ENCODE measurements at places on chromosomes 16 and 17. TPM values are rescaled to one million over a fixed set of nuclear protein-coding genes. Genes with fewer than 3 reads are reported as not detected.
A peak's percentile ranks its signal among the peaks of the same experiment; 100 is the strongest.

BAHCC1 gene
- 0.10 TPM for total RNA-seq

DNASE1L2 gene
- 0.63 TPM for total RNA-seq

C1QTNF1 gene
- total RNA-seq: 0.31 TPM

EVI2A gene
- total RNA-seq: 24.5 TPM

PRSS36 gene
- total RNA-seq: 0.24 TPM

DNA sequence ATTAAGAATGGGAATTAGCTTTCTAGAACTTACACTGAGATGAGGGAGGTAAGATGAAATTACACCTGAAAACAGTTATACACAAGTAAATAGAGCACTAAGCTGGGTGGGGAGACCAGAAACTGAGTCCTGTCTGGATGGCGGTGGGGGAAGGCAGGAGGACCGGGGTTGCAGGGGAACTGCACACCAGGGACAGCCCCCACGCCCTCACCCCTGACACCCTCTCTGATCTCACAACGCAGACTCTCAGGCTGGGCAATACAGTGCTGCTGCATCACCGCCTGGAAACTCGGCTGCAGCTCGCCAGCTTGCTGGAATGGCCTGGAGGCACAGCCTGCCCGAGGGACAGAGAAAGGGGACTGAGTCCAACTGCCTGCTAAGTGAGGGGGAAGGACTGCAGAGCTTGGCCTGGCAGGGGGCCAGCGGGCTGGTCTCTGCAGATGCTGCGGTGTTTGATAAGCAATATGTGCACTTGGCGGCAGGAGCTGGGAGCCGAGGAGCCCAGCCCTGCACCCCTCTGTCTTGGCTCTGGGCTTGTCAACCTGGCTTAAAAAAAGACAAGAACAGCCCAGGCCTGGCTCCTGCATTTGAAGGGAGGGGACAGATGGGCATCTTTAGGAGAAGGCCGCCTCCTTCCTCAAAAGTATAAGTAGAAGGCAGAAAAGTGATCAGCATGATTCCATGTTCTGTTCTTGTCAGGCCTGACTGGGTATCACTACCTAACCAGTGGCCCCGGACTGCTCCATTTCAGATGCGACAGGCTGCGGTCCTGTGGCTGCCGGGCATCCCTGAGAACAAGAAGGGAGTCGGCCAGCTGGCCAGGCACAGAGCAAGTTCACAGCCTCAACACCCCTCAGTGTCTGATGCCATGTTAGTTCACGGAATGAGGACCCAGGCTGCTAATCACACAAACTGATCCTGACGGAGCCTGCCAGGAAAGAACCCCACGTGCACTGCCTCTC lies 30.2 kb downstream of the SPHK1 start:
- no peak for DNase-seq

- no peak for DNase-seq
Observed at GRCh38 chr16:15686287-15686686, 36.2 kb downstream of the NDE1 start.

GRCh38 chr16:4180511-4180910 lies 61.4 kb downstream of the SRL start:
- no peak for DNase-seq

DNA sequence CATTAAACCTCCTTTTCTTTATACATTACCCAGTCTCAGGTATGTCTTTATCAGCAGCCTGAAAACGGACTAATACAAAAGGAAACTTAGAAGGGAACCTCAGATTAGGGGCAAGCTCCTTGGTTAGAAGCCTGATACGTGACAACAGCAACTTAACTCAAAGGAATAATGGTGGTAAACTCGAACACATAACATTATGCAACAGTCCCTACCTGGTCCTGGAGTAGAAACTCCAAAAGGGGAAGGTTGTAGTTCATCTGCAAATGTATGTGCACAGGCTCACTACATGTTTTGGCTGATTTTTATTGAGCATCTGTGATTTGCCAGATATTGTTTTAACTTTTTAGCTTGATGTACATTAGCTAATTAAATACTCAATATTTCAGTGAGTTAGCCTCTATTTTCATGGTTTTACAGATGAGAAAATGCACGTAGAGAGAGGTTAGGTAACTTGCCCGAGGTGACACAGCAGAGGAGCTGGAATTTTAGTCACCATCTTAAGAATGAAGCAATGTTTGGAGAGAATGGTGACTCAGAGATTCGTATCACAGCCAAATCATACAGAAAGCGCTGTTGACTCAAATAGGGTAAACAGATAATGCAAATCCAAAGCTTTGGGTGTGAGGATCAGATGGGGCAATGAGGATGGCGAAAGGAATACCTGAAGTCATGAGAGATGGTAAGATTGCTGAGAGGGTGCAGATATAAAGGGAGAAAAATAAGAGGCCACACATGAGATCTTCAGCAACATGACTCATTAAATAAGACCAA lies 194.9 kb upstream of the RBFOX1 start:
- DNase-seq: no peak

DNA sequence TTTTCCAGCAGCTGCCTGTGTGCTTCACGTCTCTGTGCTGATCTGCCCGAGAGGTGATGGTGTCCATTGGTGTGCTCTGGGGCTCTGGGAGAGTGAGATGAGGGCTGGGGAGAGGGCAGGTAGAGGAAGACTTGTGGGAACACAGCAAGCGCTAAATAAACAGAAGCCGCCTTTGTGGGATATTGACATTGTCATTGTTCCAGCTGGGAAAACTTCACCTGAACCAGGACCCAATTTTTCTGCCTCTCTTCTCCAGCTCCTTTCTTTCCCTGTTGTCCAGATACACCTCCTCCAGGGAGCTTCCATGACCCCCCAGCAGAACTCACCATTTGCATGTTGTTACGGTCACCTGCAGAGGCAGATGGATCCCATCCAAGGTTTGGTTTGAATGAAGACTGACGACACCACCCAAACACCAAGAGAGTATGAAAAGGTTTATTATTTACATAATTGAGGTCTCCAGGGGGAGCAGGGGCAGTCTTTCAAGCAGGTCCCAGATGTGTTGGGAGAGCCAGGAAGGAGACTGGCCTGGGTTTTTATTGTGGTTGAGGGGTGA lies 3.6 kb upstream of the ITGA3 start:
- no peak for DNase-seq

DNA sequence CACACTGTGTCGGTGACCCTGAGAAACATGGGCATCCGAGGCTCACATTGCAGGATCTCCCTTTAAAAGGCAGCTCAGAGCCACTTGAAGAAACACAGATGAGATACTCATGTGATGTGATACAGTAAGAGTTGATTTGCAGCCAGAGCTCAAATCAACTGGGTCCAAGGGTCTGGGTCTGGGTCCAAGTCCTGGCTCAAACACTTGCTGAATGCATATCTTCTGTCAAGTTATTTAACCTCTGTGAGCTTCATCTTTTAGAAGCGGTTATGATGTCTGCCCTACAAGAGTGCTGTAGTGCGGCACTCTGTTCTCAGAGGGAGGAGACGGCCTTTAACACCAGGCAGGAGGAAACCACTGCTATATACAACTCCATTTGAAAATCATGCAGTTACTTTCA lies 6.4 kb downstream of the KRT38 start:
- no peak for DNase-seq

DNA sequence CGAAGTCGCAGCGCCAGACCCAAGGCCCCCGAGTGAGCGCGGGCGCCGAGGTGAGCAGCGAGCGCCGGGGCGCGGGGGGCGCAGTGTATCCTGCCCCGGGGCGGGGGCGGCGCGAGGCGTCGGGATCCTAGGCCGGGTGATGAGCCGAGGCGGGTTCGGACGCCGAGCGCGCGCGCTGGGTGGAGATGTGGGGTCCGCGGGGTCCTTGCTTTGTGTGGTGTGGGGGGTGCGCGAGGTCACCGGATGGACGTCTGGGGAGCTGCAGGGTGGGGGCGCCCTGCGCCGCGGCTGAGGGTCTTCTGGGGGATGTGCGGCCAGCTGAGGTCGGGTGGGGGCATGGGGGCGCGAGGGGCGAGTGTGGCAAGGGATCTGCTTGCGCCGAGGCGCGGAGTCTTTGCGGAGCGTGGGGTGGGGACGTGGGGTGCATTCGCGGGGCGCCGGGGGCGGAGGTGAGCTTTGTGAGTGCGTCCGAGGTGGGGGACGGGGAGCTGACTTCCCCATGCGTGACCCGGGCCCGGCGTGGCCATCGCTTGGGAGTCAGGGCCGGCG lies 560 bp downstream of the RAI1 start:
- peak; percentile 43 for DNase-seq

DNA sequence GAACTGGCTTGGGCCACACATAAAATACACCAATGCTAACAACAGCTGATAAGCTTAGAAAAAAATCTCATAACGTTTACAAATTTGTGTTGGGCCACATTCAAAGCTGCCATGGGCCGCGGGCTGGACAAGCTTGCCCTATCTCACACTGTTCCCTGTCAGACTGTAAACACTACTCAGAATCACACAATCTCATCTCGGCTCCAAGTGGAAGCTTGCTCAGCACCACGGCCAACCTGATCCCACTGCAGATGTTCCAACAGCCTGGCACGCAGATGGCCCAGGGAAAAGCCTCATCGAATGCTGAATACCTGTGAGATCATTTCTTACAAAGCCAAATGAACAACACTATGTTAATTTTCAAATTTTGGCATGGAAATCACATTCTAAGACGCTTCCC lies 125.8 kb downstream of the ANKRD11 start:
- no peak for DNase-seq

DNA sequence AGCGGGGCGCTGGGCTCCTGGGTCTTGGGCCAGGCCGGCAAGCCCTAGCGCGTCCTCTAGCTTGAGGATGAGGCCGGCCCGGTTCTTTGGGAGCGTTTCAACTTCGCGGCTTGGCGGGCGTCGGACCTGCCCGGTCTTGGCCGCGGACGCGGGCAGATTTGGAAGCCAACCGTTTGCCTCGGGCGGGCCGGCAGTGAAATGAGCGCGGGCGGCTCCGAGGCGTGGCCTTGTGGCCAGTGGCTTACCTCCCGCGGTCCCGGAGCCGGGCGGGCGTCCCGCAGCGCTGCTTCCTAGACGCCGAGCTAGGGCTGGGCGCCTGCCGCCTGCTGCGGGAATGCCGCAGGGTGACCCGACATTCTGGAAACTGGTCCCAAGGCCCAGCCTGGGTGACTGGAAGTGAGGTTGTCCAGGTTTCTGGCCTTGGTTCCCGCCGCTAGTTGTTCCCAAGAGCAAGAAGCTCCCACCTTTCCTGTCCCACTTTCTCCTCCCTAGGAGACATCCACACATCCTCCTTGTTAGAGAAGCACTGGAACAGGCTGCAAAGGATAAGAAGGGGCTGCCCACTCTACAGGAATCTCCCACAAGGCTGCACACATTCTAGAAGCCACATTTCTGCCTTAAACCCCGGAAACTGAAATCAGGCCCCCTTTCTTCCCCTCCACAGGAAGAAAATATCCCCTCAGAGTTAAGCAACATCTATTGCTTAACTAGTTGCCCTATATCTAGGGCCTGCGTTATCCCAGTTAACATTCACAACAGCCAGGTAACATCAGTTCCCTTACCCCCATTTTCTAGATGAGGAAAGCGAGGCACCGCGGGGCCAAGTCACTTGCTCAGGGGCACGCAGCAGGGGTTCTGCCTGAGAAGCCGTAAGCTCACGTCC lies 4.5 kb upstream of the CBX8 start:
- DNase-seq: no peak

- no peak for DNase-seq
Observed at GRCh38 chr16:26015776-26016175, 324.0 kb downstream of the HS3ST4 start.

DNA sequence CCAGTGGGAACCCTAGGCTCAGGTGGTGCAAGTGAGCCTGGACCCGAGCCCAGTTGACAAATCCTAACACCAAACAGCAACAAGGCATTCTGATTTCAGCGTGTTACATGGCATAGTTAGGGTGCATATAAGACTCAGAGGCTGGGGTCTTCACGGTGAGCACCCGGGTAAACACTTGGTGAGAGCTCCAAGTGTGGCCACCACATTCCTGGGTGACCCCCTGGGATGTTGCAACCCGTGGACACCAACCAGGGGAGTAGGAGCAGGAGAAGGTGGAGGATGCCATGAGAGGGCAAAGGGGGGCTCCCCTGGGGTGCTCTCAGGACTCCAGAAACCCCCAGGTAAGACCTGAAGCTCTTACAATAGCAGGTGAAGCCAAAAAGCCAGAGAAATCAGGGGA lies 69.9 kb upstream of the CDH5 start:
- peak; percentile 3 for DNase-seq

GRCh38 chr17:49592263-49592662 lies 16.6 kb downstream of the NXPH3 start:
- DNase-seq: no peak

GRCh38 chr17:21210411-21211076 lies 3.4 kb downstream of the TMEM11 start:
- no peak for DNase-seq

All from activated CD4-positive, alpha-beta memory T cell treated with anti-CD3 and anti-CD28 coated beads for 36 hours (primary cell).